ENCODE measurements at places on chromosomes 5 and 9. TPM values are rescaled to one million over a fixed set of nuclear protein-coding genes. Genes with fewer than 3 reads are reported as not detected.

GRCh38 chr5:40603378-40603777 lies 76.3 kb upstream of the PTGER4 start:
- DNase-seq: peak; percentile 43

DNA sequence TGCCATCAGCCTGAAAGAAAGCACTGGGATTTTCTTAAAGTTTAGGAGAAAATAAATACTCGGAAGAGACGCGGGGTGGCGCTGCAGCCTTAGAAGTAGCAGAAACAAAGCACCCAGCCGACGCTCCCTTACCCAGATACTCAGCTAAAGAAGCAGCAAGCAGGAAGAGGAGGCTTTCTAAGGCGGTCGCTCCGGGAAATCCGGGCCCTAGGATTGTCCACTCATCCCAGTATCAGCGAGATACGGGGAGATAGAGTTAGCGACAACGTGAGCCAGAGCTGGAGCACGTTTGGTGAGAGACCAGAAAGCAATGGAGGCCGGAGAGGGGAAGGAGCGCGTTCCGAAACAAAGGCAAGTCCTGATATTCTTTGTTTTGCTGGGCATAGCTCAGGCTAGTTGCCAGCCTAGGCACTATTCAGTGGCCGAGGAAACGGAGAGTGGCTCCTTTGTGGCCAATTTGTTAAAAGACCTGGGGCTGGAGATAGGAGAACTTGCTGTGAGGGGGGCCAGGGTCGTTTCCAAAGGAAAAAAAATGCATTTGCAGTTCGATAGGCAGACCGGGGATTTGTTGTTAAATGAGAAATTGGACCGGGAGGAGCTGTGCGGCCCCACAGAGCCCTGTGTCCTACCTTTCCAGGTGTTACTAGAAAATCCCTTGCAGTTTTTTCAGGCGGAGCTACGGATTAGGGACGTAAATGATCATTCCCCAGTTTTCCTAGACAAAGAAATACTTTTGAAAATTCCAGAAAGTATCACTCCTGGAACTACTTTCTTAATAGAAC lies at the start of gene PCDHB2:
Gene PCDHB2 (plus strand): TSS at position 135 of the 782 bp plus-strand sequence. CDS start 176 bp downstream, at position 311.
- peak; percentile 71 for DNase-seq

DNA sequence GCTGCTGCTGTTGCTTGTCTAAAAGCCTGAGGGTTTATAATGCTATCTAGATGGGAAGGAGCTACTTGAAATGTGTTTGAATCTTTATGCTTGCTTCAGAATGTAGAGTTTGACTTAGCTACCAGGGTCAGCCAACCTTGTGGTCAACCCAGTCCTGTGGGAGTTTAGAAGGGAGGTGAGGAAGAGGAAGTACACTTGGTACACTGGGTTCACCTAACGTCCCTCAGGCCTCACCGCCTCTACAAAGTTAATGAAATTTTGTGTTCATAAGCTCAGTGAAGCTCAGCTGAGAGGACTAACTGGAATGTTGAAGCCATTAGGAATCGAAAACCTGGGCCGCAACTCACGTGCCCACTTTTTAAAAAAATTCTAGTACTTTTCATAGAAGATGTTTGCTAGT lies 10.7 kb downstream of the IQGAP2 start:
- DNase-seq: no peak

- DNase-seq: no peak
Measured at GRCh38 chr9:84924266-84924665, 254.7 kb downstream of the NTRK2 start.

DNA sequence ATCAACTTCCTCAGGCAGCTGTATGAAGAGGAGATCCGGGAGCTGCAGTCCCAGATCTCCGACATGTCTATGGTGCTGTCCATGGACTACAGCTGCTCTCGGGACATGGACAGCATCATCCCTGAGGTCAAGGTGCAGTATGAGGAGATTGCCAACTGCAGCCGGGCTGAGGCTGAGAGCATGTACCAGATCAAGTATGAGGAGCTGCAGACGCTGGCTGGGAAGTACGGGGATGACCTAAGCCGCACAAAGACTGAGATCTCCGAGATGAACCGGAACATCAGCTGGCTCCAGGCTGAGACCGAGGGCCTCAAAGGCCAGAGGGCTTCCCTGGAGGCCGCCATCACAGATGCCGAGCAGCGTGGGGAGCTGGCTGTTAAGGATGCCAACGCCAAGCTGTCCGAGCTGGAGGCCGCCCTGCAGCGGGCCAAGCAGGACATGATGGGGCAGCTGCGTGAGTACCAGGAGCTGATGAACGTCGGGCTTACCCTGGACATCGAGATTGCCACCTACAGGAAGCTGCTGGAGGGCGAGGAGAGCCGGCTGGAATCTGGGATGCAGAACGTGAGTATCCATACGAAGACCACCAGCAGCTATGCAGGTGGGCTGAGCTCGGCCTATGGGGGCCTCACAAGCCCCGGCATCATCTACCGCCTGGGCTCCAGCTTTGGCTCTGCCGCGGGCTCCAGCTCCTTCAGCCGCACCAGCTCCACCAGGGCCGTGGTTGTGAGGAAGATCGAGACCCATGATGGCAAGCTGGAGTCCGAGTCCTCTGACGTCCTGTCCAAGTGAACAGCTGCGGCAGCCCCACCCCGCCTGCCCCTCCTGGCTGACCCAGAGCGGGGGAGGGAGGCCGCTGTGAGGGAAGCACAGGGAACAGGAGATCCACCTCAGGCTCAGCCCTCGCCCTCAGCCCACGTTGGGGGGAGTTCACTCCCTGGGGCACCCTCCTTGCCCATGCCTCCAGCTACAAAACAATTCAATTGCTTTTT lies 84.0 kb downstream of the SEC61B start:
- no peak for DNase-seq

DNA sequence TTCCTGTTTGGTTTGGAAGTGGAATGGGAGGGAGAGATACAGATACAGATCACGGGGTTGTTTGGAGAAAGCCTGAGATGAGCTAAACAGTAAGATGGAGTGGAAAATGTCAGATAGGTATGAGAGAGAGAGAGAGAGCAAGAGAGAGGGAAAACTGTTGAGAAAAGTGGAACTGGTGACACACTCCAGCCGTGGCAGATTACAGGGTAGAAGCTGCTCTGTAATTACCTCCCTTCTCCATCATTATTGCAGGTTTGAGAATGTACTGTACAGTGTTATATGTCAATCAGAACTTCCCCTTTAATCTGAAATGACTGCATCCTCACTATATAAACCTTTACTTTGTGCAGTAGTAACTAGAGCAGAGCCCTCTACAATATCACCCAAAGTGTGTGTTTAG lies 74.5 kb upstream of the WWC1 start:
- no peak for DNase-seq

HTR4 gene
- not detected for total RNA-seq

PCDHGA1 gene
- 0.83 TPM for total RNA-seq

DNA sequence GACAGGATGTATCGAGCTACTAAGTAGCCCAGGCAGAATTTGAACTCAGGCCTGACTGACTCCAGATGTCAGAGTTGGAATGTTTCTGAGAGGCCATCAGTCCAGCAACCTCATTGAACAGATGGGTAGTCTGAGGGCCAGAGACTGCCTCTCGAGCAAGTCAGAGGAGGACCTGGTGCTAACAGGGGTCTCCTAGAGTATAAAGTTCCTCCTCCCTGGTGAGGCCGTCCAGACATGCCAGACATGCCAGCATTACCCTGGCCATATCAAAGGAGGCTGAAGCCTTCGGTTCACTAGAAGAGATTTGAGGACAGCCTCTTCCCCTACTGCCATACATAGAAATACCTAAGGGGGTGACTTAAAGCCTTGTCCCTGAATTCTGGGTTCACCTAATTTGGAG lies 81.2 kb downstream of the ZNF618 start:
- DNase-seq: peak; percentile 6

GRCh38 chr9:137025517-137025966 lies 2.5 kb downstream of the ABCA2 start:
- peak; percentile 64 for DNase-seq

- DNase-seq: no peak
Measured at GRCh38 chr5:179410291-179411160, 65.3 kb upstream of the ADAMTS2 start.

SHISAL2B gene
- not detected for total RNA-seq

- no peak for DNase-seq
Measured at GRCh38 chr5:881551-881935, 11.1 kb downstream of the BRD9 start.

DNA sequence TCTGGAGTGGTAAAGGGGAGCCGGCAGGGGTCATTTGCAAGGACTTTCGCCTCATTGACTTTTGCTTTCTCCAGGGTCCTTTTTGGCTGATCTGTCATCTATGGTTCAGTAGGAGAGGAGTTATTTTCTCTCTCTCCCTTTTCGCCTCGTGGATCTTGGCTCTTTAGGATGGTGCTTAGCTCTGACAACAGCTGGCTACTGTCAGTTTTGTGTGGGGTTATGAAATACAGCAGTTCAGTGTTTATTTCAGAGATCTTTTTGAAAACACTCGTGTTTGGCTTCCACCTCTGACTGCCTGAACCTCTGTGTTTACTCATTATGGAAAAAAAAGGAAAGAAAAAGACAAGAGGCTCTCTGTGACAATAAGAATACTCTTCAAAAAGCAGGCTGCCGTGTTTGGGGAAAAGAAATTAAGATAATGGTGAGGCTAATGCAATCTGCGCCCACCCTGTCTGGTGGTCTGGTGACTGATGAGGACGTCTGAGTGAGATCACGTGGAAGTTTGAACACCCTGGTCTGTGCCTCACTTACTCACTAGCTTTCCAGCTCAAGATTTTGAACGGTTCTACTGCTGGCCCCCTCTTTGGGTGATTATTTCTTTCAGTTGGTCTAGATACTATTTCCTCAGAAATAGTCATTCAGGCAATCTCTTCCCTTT lies 567.7 kb downstream of the CAAP1 start:
- no peak for DNase-seq

SMIM33 gene
- total RNA-seq: not detected

DNA sequence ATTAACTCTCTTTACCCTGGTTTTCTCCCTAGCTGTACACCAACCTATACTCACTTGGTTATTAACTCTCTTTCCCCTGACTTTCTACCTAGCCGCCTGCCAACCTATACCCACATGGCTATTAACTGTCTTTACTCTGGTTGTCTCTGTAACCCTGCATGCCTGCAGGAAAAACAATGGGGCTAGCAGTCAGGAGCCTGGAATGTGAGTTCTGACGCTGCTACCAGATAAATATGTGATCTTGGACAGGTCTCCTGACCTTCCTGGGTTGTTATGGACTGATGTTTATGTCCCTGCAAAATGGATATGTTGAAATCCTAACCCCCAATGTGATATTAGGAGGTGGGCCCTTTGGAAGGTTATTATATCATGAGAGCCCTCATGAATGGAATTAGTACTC lies 119.2 kb downstream of the SMARCA2 start:
- no peak for DNase-seq

DNA sequence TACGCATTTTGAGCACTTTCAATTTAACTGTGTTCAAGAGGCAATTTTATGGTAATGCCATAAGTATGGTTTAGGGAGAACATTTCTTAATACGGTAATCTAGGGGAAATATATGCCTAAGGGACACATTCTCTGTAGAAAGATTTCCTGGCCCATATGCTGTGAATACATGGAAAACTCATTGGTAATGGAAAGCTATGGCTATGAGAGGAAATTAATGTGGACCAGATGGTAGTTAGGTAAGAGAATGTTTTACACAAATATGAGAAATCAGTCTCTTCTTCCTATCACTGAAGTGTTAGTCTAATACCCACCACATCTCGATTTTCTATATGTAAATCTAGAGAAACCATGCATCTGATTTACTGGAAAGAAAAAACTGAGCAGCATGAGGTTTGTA lies 105.0 kb downstream of the SEMA6A start:
- DNase-seq: no peak

DNA sequence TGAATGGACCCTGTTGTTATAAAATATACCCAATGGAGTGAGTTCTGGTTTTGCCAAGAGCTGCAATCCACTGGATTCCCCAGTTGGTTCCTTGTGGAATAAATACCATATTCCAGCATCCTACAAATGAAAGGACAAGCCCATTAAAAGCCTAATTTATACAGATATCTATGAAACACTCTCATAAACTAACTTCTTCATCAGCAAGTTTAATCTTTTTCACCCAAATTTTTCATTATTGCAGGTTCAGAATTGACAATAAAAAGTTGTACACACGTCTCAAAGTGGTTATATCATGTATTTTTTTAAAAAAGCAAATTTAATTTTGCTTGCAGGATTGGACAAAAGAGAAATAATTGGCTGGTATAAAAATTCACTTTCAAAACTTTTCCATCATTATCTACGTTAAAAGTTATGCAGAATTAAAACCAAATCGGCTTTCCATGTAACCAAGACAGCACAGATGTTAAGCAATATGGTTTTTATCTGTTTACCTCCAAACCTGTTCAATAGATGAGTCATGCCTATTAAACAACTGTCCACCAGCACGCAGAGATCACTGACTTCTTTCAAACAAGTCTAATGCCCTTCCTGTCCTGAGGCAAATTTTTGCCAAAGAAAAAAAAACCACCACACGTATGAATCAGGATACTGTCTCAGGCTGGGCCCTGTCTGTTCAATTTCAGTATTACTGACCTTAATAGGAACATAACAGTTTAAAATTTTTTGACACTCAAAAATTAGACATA lies 42.5 kb downstream of the CEMIP2 start:
- DNase-seq: peak; percentile 96

- peak; percentile 64 for DNase-seq
Measured at GRCh38 chr9:128987805-128988204, 40.3 kb downstream of the NUP188 start.

DNA sequence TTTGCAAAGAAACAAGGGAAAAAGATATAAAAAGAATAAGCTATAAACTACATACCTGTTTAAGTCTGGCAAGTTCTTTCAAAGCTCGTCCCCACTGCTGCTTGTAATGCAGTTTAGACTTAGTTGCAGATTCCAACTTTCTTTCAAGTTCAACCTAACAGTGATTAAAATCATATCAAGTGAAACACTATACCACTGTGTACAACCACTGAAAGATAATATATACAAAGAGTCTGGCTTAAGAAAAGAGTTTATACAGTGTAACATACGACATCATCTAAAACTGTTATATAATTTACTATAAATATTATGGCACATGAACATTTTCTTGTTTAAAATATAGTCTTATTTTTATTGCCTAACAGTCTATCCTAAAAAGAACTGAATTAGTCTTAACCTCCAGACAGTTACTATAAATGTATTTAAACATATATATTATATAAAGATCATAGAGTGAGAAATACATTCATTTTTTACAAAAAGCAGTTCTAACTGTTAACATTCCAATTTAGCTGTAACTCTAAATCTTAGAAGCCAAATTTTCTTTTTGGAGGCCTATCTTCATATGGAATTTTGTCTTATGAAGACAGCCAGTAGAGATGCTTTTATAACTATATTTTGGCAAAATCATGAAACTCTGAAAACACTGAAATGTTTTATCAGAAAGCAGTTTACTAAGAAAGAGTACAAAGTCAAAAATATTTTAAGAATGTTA lies 58.6 kb downstream of the CEP120 start:
- no peak for DNase-seq

ADRA1B gene
- 0.67 TPM for total RNA-seq

DNA sequence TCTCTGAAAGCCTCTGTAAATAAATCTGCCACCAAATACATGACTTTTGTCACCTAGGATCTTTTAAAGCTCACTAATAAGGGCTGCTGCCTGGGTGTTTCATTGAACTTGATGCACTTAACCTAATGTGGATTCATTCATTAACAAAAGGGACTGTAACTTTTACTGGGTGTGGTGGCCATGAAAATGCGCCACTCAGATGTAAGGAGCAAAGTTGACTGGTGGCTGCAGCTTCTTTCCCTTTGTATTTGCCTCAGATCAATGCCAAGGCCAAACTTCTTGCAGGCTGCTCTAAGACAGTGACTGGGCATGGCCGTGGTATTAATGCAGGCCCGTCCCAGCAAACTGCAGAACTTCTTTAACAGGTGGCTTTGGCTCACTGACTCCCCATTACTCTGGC lies 22.9 kb downstream of the FAM240B start:
- DNase-seq: no peak
